ENCODE measurements at places on chromosomes 1 and 21.

GRCh38 chr1:42740851-42741580 lies 980 bp upstream of the CLDN19 start:
- no peak for DNase-seq

- no peak for DNase-seq
Measured at GRCh38 chr1:31302709-31303441, 6.0 kb downstream of the ZCCHC17 start.

DNA sequence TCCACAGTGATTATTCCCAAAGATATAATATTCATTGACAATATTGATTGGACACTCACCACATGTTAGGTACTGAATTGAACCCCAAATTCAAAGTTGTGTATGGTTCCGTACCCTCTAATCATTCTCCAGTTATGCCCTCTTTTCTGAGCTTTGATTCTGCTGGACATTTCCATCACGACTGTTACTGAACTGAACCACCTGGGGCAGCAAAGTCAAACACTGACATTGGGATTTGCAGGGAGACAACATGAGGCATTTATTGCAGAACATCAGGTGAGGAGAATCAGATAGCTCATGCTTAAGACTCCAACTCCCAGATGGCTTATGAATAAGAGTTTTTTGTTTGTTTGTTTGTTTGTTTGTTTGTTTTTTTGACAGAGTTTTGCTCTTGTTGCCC lies 420.9 kb downstream of the DISC1 start:
- DNase-seq = no peak

- peak; percentile 20 for DNase-seq
Measured at GRCh38 chr1:231070758-231071444, 30.8 kb upstream of the FAM89A start.

- DNase-seq = no peak
Measured at GRCh38 chr1:180527101-180527669, 24.8 kb upstream of the ACBD6 start.

Data from DMS79 treated with DMSO at 0.1 percent for 48 hours (cell line).